Stimulated activated CD8-positive, alpha-beta memory T cell treated with anti-CD3 and anti-CD28 coated beads, Interleukin-15, amount 100 ng/mL, for 24 hours (primary cell): ENCODE measurements at places on chromosomes 1 and 21.

DNA sequence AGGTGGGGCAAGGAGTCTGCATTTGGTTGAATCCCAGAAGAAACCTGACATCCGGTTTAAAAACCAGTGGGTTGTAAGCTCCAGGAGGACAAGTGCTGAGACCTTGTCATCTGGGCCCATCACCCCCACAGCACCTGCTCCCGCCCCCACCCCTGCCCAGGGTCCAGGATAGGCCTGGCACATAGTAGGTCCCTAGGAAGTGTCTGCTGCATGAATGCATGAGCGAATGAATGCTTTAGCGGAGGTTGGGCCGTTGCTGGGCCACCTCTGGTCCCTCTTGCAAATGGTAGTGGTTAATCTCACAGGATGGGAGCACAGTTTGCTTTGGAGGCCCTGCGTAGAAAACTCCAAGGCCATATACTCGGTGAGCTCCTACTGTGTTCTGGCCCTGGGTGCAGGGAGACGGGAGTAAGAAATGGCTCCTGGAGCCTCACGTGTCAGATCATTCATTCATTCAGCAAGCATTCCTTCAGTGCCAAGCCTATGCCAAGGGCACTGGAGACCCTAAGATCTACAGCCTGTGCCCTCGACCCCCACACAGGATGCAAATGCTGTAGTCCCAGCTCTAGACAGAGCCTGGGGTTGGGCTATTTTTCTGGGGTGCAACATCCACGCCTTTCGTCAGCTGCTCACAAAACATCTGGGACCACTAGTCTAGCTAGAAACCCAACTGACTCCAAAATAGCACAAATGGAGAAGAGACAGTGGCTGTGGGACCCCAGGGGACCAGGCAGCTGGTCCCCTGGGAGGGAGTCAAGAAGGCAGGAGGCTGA lies 28.9 kb downstream of the EPHA2 start:
- no peak for DNase-seq

DNA sequence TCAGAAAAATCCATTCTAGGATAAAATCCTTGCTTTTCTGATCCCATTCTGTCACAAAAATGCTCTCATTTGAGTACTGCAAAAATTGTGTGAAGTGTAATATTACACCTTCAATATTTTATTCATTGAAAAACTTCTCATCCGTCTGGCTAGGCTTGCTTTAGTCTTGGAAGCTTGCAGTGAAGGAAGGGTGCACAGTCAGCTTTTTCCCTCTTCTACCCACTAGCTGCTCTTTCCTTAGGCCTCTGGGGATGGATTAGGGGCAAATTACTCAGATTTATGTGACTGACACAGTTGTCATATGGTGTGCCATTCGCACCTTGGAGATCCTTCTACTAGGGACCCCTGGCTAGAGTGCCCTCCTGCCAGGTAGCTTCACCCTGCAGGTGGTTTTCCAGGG lies 32.1 kb downstream of the OVAAL start:
- DNase-seq: no peak

DNA sequence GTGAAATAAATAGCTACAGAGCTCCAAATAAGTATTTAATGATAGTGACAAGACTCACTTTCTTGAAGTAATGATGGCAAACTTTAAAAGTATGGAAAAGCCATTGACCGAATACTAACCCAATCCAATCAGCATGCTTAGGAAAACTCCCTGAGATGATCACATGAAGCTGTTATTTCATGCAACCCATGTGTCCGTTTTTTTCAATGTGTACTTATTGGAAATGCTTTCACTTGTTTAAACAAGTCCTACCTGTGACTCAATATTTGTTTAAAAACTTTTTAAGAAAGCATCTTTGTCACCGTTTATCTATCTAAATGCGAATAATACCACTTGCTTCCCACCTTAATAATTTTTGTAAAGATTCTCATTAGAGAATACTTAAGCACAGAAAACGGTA lies 185.8 kb downstream of the NRIP1 start:
- no peak for DNase-seq

DNA sequence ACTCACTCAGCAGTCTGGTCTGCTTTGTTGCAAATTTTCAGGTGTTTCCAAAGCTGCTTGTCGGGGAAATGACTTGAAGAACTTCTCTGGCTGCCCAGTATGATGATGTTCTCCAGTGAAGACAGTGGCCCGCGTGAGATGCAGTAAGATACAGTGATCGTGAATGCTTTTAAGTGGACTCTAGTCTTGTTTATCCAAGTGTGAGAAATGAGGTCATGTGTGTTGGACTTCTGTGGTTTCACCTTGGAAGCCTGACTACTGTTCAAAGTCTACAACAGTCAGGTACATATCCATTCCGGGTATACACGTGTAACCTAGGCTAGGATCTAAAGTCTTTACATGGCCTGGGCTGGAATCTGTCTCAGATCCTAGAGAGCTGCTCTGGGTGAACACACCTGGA lies 29.1 kb downstream of the ZNF695 start:
- DNase-seq: no peak

DNA sequence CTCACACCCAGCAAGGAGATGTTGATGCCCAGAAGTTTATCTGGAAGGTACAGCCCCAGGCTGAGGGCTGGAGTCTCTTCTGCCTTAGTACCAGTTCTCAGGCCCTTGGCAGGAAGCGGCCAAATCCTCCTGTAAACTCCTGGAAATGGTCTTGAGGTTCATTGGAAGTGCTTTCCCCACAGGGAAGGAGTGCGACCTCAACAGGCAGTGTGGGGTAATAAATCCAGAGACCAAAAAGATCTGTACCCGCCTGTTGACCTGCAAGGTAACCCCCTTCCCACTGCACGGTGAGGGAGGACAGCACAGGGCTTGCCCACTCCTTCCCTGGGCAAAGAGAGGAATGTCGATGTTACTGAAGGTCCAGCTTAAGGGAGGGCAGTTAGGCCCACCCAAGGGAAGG lies 4.5 kb downstream of the ATXN7L2 start:
- no peak for DNase-seq

GRCh38 chr1:186812570-186812969 lies 16.2 kb upstream of the PLA2G4A start:
- DNase-seq: no peak

DNA sequence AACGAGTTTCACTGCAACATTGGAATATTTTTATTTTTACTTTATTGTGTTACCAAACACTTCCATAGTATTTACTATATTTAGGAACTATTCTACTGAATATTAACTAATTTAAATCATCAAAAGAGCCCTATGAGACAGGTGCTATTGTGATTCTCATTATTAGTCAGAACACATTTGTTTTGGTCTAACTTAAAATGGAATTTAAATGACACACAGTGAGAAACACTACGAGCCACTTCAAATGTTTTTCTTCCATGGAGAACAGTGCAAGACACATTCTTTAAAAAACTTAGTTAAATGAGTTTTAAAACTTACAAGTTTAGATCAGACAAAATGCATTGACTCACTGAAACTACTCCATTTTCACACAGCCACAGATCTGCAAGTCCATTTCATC lies 6.6 kb upstream of the TRAF3IP3 start:
- no peak for DNase-seq

DNA sequence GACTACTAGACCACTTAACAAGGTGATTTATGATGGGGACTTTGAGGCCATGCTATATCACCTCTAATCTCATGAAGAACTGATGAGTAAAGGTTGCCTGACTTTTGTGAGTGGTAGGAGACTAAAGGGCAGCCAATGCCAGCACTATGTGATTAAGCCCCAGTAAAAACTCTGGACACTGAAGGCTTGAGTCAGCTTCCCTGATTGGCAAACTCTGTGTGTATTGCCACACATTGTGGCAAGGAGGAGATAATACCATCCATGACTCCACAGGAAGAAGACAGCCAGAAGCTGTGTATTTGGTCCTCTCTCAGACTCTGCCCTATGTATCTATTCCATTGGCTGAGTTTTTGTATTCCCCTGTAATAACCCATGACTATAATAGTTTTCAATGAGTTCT lies 413.3 kb upstream of the ZRANB2 start:
- no peak for DNase-seq

- DNase-seq: no peak
These were observed 18.2 kb upstream of the AJAP1 start for GRCh38 chr1:4636186-4636585.

DNA sequence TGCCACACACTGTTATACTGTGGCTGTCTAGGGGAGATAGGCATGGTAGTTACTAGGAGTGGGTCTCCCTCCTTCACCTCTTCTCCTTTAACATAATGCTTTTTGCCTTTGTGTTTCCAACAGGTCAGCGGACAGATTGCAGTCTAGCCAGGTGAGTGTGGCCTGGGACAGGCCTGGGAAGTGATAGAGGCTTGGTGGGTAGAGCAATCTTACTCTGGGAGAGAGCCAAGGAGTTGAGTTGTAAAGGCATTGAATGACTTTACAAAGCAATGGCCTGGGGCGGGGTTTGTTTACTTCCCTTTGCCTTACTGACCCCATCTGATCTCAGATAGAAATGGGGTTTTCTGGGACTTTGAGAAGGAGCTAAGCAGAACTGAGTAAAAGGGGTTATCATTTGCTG lies 51.0 kb upstream of the IKBKE start:
- no peak for DNase-seq

DNA sequence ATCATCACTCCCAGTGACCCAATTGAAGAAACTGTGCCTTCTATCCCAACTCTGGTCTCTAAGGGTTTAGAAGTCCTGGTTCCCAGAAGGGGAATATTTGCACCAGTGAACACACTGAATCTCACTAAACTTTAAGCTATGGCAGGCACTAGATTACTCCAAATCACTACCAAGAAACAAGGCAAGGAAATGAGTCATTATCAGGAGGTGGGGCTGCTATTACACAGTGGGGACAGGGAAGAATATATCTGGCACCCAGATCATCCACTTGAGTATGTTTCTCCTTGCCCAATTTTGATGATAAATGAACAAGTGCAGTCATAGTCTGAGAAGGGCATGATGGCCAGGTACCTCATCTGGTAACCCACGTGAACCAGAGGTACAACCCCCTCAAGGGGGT lies 7.0 kb downstream of the MRPL9 start:
- DNase-seq: no peak

GRCh38 chr21:32215306-32215685 lies 63.6 kb downstream of the MIS18A start:
- DNase-seq: no peak

- DNase-seq: no peak
These were observed 11.0 kb upstream of the RNU1-3 start for GRCh38 chr1:16677552-16678431.

GRCh38 chr1:209720326-209720725 lies 15.7 kb downstream of the HSD11B1 start:
- DNase-seq: no peak

DNA sequence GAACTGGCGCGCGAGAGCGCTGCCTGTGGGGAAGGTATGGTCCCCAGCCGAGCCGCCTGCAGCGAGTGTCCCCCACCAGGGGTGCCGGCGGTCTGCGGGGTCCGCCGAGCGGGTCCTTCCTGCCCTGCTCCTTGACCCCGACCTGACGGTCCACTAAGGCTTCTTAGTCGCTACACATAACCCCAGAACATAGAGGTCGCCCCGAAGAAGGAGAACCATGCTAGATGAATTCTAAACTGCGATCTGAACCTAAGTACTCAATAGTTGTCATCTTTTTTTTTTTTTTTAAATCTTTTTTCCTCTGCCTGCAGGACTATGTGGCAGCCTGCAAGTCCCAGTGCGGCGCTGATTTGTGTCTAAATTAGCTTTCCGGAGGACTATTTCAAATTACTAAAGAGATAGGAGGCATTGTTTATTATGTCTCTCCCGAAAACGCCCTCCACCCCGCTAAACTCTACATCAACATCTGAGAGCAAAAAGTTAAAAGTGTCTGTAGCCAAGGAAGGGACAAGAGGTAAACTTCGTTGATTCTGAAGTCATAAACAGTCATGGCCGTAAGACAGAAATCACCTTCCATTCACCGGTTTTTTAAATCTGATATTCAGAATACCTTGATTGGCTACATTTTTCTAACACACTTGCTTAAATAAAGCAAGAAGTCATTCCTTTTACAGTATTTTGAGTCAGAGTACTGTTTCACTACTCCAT lies 476 bp downstream of the AXDND1 start:
- no peak for DNase-seq

- no peak for DNase-seq
These were observed 14.5 kb upstream of the CFAP298 start for GRCh38 chr21:32626621-32627196.

- DNase-seq: no peak
These were observed 30.3 kb upstream of the CLIC4 start for GRCh38 chr1:24714859-24715520.

- no peak for DNase-seq
These were observed 18.8 kb downstream of the PTPRC start for GRCh38 chr1:198657550-198658064.

DNA sequence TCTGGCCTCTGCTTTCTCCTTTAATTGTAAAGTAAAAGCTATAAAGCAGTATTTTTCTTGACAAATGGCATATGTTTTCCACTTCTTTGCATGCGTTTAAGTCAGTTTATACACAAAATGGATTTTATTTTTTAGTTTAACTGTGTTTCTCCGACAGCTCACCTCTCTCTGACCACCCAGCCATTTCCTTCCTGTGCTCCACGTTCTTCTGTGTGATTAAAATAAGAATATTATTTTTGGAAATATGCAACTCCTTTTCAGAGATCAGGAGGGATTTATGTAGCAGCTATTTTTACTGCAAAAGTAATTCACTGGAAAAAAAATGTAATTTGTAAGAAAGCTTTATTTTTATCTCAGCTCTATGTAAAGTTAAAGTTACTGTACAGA lies 18.0 kb downstream of the ETS2 start:
- no peak for DNase-seq

GRCh38 chr1:164637461-164638375 lies 78.7 kb downstream of the PBX1 start:
- DNase-seq: no peak

DNA sequence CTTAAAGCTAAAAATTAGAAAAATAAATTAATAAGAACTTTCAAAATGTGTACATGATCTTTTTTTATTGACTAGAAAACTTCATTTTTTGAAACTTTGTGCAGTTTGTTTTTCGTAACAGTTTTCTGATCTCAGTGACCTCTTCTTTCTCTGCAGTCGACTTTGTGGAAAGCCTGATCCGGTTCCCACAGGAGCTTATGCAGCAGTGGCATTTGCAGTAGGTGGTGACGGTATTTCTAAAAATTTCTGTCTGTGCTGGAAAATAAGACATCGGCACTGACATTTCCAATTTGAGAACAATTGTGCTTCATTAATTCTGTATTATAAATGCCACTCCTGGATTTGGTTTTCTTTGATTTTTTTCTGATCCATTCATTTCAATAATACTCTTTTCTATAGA lies 68.8 kb downstream of the CLDN17 start:
- DNase-seq: no peak

- no peak for DNase-seq
These were observed 1.4 kb downstream of the KLHDC7A start for GRCh38 chr1:18481921-18482701.

- DNase-seq: no peak
These were observed 170.3 kb downstream of the VPS13D start for GRCh38 chr1:12400027-12400693.

DNA sequence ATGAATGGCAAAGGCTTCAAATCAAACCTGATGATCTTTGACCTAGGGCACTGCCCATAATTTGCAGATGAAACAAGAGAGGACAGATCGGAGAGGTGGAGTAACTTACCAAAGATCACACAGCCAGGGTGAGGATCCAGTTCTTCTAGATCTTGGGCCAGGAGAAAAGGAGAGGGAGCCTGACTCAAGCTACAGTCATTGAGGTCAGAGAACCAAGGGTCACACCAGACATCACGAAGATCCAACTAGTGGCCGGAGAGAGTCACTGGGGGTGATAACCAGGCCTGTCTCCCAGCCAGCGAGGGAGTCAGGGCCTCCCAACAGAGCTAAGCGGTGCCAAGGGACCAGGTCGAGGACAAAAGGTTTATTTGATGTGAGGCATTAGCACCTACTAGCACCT lies 115.0 kb downstream of the RIPK4 start:
- DNase-seq: no peak

GRCh38 chr1:111691886-111692285 lies 47.3 kb downstream of the INKA2 start:
- no peak for DNase-seq

GRCh38 chr1:36415661-36416326 lies 18.1 kb upstream of the LSM10 start:
- no peak for DNase-seq
